Nephron progenitor cell (in vitro differentiated cells): ENCODE measurements at places on chromosomes 5 and 9.

- no peak for DNase-seq
Measured at GRCh38 chr9:89953824-89954615, 349.2 kb downstream of the GADD45G start.

DNA sequence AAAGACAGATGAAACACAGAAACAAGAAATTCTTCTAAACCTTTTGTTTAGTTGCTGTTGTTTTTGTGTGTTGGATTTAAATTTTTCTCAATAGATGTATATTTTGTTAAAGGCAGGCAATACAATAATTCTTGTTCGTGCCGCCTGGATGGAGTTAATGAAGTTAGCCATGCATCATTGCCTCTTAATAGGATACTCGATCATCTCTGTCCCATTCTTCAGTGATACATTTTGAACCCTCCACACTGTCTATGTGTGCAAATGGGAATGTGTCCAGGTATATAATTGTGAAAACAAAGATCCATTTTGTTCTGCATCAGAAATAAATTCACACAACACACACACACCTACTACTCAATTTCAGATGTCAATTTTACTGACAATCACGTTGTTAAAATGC, 186.6 kb upstream of the ADAMTS16 start:
- DNase-seq, result no peak

DNA sequence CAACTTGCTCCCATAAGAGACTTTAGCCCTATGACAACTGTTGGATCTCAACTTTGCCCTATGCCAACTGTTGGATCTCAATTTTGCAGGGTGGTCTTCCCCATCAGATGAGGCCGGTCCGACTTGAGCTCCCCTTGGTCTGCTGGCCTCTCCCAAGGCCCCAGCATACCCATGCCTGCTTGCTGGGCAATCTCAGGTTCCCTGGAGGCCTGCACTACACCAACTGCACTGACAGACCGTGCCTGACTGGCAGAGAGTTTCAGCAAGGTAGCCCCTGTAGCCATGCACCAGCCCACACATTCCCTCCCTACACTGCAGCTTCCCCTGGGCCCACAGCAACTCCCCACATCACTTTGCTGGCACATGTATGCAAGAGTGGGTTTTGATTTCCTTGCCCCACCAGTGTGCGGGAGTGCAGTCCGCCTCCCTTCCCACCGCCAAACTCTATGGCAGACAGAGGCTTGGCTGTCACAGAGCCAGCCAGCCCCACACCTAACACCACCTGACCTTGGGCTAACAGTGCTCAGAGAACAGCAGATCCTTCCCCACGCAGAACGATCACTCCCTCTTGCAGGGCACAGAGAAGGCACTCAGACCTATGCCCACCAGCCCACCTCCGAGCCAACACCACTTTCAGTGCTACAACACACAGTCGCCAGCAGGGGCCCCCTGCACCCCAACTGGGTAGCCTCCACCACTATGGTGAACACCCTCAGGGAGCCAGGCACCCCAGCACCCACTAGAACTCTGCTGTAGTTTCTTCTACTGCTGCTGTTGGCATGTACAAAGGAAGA, 279.9 kb upstream of the COX7C start:
- no peak for DNase-seq

DNA sequence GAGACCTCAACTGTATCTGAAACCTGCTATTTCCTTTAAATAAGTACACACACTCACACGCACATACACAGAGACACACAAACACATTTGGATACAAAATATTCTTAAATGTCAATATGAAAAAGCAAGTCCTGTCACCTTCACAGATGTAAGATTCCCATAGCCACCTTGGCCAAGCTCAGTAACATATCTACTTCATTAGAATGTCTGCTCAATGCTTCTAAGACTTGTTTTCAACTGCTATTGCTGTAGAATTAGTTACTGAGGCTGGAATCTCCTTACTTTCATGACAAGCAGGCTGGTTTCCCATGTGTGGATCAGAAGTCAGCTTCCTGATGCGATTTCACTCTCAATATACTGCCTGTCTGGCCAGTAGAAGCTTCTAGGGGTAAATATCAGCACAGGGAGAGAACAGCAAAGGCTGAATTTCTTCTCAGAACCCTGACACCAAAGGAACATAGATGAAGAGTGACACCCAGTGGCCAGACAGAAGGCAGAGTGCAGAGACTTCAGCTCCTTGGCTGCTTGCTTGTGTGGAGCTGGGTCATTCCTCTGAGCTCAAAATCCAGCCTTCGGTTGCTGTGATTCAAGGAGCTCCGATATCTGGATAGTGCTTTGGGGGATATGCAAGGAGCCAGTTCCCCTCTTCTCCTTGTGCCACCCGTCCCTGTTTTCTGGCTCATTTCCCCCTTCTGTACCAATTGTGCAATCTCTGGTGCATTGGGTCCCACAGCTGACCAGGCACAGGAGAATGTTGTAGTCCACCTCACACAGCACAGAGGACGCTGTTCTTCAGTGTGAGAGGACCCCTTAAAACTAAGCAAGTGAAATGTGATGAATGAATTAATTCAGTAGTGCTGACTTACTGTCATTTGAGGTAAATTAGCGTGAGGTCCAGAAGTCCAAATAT, 26.6 kb upstream of the ABLIM3 start:
- peak; percentile 56 for DNase-seq

DNA sequence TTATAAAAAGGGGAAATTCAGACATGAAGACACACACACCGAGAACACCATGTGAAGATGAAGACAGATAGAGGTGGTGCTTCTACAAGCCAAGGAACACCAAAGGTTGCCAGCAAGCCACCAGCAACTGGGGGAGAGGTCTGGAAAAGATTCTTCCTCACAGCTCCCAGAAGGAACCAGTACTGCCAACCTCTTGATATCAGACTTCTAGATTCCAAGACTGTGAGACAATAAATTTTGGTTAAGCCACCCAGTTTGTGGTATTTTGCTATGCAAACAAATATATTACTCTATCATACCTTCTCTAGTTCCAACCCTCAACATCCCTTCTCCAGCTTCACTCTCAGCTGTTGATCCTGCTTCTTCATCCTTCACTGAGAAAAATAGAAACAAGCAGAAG, 451.1 kb downstream of the EBF1 start:
- no peak for DNase-seq

DNA sequence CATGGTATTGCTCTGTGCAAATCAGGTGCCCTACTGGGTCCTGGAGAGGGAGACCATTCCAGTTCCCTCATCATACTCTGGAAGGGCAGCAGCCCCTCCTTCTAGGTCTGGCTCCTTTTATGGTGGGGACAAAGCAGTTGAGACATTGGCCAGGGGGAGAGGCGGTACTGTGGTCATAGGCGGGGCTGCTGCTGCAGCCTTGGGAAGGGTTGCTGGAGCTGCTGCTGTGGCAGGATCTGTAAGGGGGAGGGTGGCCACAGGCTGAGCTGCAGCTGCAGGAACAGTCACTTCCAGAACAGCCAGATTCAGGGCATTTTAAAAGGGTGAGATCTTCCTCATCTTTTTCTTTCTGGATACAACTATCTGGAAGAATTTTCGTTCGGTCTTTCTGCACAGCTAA, 233.0 kb upstream of the SGCD start:
- DNase-seq, result peak; percentile 3

- no peak for DNase-seq
Measured at GRCh38 chr5:7706256-7706655, 144.7 kb downstream of the CFAP90 start.

- DNase-seq, result no peak
Measured at GRCh38 chr5:94693043-94693822, 74.8 kb downstream of the SLF1 start.

DNA sequence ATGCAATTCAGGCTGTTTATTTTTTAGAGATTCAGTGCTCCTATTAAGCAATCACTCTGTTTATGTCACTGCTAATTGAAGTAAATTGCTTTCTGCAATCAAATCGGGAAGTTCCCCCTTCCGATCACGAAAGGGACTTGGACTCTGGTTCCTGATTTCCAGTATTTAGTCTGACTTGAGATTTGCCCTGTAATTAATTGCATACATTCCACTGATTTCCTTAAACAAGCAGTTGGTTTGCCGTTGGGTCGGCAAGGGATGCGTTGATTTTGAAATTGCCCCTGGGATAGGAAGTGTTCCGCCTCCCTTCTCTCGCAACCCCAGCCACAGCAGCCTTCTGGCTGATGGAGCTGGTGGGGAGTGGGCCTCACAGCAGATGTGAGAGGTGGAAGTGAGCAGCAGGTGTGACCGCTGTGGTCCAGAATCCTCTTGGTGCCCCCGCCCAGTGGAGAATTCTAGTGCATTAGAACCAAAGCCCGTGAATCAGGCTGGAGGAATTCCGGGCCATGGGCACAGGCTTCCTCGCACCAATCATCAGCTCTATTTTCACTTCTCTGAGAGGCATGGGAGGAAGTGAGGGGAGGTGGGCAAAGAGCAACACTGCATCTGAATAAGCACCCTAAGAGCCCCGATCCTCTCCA, 102.5 kb downstream of the SPRY4 start:
- no peak for DNase-seq

DNA sequence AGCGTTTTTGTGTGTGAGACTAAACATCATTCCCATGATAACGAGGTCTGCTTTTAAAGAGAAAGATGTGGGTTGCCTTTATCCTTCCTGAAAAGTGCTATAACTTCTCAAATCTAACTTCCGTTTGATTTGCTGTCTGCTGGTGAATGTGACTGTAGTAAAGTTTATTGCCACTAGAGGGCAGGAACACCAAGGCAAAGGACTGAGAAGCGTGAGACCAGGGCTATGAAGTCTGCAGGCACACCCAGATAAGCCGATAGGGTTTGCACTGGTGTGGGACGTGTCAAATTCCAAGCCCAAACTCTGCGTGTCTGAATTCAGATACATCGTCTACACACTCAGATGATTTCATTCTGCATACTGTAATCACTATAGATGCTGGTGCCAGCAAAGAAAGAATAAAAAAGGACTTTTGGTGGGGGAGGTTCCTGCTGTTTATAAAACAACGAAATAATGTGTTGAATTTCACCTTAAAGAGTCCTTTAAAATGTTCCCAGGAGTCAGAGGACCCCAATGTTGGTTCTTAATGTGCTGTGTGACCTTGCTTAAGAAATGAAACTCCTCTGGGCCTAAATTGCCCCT, 87.2 kb downstream of the PTTG1 start:
- DNase-seq, result peak; percentile 64

GRCh38 chr9:128113526-128114325, 13.8 kb downstream of the PTGES2 start:
- DNase-seq, result no peak

DNA sequence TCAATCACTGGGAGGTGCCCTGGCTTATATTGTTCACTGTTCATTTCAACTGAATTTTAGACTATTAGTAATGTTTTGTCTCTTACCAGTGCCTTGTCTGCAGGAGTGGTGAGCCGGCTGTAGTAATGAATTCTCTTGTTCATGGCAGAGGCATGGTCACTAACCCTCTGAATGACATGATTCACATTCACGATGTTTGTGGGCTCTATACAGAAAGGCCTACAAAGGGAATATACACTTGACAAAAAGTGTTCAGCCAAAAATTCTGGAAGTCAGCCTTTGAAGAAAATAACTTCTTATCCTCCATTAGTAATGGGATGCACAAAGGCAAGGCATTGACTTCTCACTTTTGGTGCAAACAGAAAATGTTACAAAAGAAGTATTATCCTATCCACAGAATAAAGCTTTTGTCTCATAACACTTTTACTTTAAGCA, 39.6 kb downstream of the SLC38A9 start:
- no peak for DNase-seq

DNA sequence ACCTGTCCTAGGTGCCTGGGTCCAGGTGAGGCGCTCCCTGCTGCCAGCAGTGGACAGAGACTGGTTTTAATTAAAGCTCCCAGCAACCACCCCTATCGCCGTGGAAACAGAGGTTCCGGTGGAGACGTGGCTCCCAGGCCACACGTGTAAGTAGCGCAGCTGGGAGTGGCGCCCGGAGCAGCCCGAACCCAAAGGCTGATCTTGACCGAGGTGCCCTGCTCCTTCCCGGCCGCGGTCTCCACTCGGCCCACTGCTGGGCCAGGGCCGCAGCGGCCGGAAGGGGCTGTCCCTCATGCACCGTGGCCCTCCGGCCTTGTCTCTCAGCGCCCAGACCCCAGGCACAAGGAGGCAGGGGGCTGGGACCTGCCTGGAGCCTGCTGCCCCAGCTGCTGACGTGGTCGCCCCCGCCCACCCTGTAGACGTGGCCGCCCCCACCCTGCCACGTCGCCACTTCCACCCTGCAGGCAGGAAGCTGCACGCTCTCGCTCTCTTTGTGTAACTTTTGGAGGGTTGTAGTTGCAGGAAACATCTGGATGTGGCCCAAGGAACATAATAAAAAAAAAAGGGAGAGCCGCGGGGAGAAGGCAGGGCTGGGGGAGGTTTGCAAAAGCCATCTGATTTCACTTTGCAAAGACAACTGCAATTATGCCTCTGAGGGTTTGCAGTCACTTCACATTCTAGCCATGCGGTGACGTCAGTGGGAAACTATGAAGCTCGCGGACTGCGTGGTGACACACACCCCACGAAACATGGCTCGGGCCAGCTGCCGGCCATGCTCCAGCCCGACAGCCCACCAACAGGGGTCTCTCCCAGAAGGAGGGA, 129.9 kb downstream of the RXRA start:
- DNase-seq, result no peak

- DNase-seq, result no peak
Measured at GRCh38 chr5:124675931-124676846, 70.2 kb downstream of the ZNF608 start.

DNA sequence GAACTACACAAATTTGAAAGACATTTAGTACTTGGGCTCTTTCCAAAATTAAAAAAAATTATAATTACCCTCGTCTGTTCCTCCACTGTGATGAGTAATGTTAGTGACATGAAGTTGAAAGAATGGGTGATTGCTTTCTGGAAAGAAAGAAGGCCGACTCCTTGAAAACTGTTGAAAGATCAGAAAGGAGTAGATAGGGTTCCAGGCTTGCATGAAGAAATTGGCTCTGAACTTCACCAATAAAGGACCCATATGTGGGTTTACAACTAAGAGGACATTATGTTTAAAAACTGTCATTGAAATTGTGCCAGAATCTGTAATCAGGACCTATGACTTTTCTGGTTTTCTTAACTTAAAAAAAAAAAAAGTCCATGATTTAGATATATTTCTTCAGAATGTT, 20.7 kb upstream of the MOCS2 start:
- DNase-seq, result no peak

DNA sequence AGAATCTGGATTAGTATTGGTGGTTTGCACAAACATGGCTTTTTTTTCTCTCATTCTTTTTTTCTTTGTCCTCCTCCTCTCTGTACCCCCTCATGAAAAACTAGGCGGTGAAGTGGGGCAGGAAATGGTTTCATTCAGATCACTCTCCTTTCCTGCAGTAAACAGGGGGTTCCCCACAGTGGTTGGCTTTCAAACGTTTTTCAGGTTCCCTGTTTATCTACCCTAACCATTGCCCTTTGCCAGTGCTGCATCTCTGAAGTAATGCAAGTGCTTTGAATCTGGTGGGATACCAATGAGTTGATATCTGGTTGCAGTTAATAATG, 29.8 kb downstream of the NR4A3 start:
- DNase-seq, result no peak

GRCh38 chr5:35302544-35302943, 72.3 kb upstream of the PRLR start:
- no peak for DNase-seq

- DNase-seq, result no peak
Measured at GRCh38 chr5:110544603-110545002, 181.9 kb downstream of the TMEM232 start.
